ENCODE measurements at places on chromosomes 12 and 14. TPM values are rescaled to one million over a fixed set of nuclear protein-coding genes. Genes with fewer than 3 reads are reported as not detected.

Gene OR6C74
- not detected for total RNA-seq

GRCh38 chr12:80941916-80942315 is 4.2 kb upstream of the LIN7A start:
- no peak for DNase-seq

- DNase-seq: no peak
These were observed 48.2 kb downstream of the CALM1 start for GRCh38 chr14:90445011-90445410.

Gene DBX2
- not detected for total RNA-seq

Gene MYO1H
- not detected for total RNA-seq

DNA sequence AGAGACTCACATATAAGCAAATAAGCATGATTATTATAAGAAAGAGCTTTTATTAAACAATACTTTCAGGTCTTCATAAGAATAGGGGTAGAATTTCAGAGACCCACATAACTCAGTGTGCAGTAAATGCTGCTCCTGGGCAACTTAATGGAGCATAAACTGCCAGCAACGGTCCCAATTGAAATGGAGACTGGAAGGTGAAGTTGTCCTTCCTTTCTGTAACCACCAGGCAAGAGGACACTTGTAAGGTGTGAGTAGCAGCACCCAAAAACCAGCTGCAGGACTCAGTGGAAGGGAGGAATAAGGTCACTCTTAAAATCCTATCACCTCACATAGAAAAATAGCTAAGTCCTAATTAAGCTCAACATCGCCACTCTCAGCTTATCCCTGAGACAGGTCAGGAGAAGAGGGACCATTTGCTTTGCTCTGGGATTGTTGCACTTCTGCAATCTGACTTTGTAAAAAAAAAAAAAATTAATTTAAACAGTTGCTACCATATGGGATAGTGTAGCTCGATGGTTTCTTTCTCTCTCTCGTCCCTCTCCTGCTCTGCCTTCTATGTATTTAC is 22.7 kb upstream of the LTA4H start:
- DNase-seq: no peak

Gene MEG3
- total RNA-seq: 186 TPM
